Hippocampal formation (tissue), 2 donors: ENCODE measurements at places on chromosomes 3 and 15.

- DNase-seq: no peak
Measured at GRCh38 chr3:151638555-151639417, 94.9 kb upstream of the AADACL2 start.

GRCh38 chr3:141402476-141403171 lies 34.3 kb downstream of the ZBTB38 start:
- peak; percentile 58 for DNase-seq

- no peak for DNase-seq
Measured at GRCh38 chr15:48388016-48388851, 57.0 kb downstream of the DUT start.

DNA sequence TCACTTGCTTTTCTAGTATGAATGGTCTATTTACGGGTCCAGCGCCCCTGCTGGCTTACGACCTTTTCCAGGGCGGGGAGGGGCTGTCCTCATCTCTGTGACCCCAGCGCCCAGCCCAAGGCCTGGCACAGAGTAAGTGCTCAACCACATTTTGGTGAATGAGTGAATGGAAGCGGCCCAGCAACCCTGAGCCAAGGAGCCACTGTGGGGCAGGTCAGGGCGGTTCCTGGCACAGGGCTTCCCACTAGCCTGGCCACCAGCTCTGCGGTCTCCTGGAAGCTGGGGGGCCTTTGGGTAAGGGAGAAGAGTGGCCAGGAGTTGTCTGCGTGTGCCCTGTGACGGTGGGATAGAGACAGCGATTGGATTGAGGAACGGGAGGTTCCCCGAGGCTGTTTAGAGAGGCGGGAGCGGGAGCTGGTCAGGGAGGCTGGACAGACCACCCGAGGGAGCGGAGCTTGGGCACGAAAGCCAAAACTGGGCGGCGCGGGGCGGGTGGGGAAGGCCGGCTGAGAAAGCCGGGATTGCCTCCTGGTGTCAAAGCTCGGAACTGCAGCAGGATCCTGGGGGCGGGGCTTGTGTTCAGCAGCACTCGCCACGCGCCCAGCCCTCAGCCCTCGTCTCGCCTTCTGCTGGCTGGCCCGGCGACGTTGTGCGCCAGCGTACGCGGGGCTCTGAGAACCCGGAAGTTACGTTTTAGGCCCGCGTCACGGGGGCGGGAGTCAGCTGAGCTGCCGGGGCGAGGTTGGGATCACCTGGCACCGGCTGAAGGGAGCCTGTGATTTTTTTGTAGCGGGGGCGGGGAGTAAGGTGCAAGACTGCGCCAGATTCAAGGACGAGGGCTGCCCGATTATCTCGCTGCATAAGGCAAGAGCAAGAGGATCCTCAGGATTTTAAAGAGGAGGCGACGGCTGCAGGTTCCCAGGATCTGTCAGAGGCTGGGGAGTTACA lies at the start of gene VPS18:
Gene VPS18, plus strand, starts transcription at position 718 of the 948 bp plus-strand sequence. CDS start 319 bp downstream, outside the sequence.
- DNase-seq: peak; percentile 97

- peak; percentile 32 for DNase-seq
Measured at GRCh38 chr15:65189102-65189740, 4.1 kb upstream of the CLPX start.

- DNase-seq: no peak
Measured at GRCh38 chr3:103057003-103057402, 622.2 kb downstream of the ZPLD1 start.

- no peak for DNase-seq
Measured at GRCh38 chr3:60186359-60186758, 1064.9 kb downstream of the FHIT start.

DNA sequence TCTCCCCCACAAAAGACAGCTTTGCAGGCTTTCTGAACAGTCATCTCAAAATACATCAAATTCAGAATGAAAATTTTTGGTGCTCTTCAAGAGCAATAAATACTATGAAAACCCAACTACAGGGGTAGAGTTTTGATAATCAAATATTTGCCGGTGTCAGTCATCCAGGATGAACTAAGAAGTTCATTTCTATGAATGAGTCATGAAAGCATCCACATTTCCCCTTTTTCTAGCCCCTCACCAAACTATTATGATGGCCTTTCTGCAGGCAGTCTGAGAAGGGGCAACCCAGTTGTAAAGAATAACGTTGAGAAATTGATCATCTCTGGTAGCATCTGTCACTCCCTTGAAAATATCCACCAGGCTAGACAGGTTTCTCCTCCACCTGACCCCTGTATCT lies 3.1 kb upstream of the LPCAT4 start:
- no peak for DNase-seq
